Activated T-cell treated with anti-CD3 and anti-CD28 coated beads for 1 hour (primary cell): ENCODE measurements at places on chromosomes 4 and X.

DNA sequence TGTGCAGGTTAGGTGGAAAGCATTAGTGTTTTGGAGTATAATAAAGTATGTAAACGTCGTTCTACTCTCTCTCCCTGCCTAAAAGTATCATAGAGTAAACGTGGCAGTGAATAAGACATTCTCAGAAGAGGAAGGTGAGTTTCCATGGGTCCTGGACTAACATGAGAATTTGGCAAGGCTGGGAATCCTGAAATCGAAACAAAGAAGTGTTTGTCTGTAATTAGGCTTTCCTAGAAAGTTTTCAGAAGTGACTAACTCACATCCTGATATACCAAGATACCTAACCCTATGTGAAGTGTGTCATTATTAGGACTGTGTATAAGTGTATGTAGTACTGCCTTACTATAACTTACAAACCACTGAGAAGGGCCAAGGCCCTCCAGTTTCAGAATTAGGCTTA is 50.7 kb upstream of the MAOA start:
- no peak for DNase-seq

GRCh38 chr4:151806511-151806927 is 45.7 kb upstream of the GATB start:
- no peak for DNase-seq

DNA sequence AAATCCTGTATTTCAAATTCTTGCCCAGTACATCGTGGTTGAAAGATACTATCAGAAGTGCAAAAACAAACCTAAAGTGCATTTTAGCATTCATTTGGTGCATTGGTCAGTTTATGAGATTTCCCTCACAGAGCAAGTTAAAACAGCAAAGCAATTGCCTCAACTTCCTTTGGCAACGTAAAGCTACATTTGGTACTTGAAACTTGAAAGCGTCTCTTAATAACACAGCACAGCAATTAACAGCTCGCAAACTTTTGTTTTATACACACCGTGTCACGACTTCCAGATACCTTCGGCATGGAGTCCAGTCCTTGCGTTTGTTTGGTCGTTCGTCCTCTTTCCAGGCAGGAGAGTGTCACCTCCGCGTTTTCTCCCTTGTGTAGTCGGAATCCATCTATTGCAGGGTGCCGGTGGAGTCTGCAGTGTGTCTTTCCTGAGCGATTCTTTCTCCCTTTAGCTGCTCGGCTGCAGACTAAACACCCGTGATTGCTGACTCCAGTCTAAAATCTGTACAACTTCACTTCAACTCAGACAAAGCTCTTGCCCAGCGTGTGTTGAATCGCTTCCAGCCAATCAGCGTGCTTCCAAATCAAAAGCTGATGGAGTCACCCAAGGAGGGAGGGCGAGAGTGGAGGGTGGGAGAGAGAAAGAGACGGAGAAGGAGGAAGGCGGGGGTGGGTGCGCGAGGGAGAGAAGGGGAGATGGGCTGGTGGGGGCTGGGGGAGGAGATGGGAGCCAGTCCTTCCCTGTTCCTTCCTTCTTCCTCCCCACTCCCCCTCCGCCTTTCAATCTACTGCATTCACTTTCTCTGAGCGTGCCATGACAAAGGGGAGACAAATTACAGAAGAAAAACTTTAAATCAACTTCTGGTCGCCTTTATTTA is at the start of gene PCDH18:
PCDH18 (minus strand) TSS at position 509 of the 883 bp plus-strand sequence; CDS start at position 103, 406 bp downstream.
- DNase-seq, result no peak

- DNase-seq, result no peak
Observed at GRCh38 chr4:103996637-103997036, 276.9 kb upstream of the TACR3 start.

GRCh38 chr4:38663090-38663800 is 754 bp upstream of the KLF3 start:
- DNase-seq, result no peak

- no peak for DNase-seq
Observed at GRCh38 chr4:105641845-105642244, 66.6 kb downstream of the INTS12 start.

DNA sequence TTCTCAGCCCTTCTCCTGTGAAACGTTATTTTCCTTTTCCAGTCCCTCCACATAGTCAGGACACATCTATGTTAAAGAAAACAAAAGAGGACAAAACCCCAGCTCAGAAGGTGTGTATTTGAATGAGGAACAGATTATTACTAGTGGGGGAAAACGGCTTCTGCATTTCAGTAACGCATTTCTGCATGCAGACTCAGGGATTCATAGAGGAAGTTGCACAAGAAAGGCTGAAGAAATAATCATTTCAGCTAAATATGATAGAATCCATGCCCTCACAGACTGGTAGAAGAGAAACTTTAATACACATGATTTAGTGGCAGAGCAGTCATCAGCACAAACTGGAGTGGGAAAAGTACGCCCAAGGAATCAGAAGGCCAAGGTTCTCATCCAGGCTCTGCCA is 270.8 kb upstream of the FGF13 start:
- DNase-seq, result no peak

DNA sequence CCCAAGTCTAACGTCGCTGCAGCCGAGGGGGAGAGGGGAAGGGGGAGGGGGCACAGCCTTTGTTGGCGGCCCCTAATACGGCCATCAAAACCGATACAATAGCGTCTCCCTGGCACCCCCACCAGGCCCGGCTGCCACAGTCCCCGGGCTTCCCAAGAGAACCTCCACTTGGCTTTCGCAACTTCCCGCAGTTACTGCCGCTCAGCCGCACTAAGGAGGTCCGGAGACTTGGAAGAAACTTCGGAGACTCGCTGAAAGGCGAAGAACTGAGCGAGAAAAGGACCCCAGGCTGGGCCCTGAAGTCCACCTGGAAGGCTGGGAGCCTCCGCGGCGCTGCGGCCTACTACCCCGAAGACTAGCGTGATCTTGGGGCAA is 2.8 kb downstream of the NKX6-1 start:
- no peak for DNase-seq

- DNase-seq, result no peak
Observed at GRCh38 chr4:38576767-38577166, 87.2 kb upstream of the KLF3 start.

DNA sequence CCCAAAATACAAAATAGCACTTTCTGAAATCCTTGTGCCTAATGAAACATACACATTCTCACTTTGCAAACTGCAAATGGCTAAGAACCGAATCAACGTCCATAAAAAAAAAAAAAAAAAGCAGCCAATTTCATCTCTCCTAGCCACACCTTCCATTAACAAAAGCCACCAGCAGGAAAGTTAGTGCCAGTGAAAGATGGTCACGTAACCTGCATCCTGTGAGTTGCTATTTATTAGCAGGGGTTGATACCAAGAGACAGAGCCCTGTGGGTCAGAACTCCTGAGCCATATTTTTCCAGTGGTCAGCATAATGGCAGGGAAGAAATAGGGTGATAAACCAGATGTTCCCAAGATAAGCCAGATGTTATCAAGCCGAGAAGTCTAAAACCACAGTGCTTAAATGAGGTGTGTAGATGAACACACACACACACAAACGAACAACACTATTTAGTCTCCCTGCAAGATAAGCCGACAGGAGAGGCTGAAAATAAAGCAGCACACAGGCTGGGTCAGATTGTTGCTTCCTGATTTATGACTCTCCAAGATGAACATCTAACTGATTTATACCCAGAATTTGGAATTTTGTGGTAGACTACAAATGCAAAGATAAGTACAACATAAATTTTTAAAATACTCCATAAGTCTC is 11.5 kb downstream of the PPARGC1A start:
- no peak for DNase-seq

DNA sequence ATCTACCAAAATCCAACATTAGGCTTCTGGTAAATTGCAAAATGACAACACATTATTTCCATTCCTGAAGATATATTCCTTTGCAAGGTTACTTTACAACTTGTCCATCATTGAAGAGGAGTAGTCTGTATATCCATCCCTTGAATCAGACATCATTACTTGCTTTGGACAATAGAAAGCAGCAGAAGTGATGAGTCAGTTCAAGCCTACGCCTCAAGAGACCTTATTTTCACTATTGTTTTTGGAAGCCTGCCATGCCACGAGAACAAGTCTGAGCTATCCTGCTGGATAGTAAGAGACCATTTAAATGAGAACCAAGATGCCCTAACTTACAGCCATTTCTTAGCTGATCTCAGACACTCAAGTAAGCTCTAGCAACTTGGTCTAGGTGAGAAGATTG is 246.0 kb upstream of the HHIP start:
- no peak for DNase-seq

GRCh38 chr4:29151584-29151983 is 1568.6 kb upstream of the PCDH7 start:
- DNase-seq, result no peak

DNA sequence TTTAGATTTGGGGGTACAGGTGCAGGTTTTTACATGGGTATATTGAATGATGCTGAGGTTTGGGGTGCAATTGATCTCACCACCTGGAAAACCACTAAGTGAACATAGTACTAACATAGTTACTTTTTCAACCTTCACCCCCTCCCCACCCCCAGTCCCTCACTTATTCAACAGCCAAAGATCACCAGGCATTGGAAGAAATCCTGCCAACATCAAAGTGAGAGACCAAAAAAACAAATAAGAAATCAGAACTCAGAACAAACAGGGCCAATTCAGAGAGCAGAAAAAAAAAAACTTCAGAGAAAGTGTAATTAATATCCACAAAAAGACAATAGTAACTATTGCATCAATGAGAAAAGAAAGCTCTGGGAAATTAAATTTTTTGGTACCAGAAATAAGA is 20.5 kb upstream of the LAP3 start:
- DNase-seq, result no peak

- no peak for DNase-seq
Observed at GRCh38 chrX:134886002-134886596, 104.7 kb upstream of the SMIM10 start.

- no peak for DNase-seq
Observed at GRCh38 chr4:73613130-73613529, 7.1 kb downstream of the RASSF6 start.

- no peak for DNase-seq
Observed at GRCh38 chr4:83316459-83317165, 18.0 kb downstream of the HPSE start.

DNA sequence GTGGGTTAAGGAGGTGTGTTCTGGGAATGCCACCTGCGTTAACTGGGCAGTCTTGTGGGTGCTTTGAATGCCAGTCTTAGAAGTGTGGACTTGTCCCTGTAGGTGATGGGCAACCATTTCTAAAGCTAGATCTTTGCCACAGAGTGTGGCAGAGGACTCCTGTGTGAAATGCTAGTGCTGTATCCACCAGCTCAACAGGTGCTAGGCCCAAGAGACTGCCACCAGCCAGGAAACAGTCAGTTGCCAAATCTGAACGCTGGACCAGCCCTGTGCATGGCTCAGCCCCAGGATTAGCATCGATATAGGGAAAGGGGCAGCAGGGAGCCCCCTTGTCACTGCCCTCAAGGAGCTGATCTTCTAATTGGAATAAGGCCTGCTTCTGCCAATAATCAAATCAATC is 35.3 kb downstream of the STARD8 start:
- DNase-seq, result no peak

DNA sequence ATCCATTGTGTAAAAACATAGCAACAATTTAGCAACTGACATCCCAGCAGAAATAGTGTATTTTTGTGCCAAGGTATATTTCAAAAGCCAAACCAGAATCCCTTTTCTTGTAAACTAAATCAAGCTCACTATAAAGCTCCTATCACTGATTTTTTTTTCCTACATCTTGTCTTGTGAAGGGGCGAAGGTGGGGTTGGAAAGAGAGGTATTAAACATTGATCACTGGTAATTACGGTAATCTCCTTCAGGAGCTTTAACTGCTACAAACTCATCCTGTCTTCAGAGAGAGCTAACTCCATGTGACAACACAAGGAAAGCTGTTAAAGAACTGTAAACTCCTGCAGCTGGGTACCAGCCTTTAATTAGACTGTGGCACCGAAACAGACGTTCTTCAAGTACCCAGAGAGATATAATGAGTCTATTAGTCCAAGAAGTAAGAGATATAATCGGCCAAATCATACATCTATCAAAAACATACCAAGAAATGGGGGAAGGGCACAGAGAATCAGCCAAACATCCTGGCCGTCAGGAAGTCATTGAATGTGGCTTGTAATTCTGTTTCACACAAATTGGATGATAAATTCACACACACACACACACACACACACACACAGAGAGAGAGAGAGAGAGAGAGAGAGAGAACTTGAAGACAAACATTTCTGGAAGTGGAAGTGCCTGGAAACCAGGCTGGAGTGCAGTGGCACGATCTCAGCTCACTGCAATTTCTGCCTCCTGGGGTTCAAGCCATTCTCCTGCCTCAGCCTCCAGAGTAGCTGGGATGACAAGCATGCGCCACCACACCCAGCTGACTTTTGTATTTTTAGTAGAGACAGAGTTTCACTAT is 111.9 kb upstream of the PPARGC1A start:
- DNase-seq, result no peak

DNA sequence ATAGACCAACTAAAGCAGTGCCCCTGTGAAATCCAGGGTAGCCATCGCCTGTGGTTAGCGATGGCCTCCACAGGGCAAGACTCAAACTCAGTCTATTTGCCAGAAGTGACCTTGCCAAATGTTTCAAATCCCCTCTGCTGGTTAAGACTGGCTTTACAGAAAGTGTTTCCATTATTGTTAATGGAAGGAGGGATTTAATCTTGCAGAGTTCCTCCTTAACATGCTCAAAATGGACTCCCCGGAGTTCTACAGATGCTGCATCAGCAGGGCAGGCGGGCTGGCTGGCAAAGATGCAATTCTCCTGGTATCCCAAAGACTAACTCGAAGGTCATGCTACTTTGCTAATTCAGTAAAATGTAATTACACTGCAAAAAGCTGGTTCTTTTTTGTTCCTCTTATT is 313.0 kb upstream of the SLC7A11 start:
- DNase-seq, result no peak

- no peak for DNase-seq
Observed at GRCh38 chr4:165740911-165741310, 132.1 kb upstream of the TLL1 start.

- DNase-seq, result no peak
Observed at GRCh38 chr4:159281771-159282170, 178.9 kb downstream of the RAPGEF2 start.

DNA sequence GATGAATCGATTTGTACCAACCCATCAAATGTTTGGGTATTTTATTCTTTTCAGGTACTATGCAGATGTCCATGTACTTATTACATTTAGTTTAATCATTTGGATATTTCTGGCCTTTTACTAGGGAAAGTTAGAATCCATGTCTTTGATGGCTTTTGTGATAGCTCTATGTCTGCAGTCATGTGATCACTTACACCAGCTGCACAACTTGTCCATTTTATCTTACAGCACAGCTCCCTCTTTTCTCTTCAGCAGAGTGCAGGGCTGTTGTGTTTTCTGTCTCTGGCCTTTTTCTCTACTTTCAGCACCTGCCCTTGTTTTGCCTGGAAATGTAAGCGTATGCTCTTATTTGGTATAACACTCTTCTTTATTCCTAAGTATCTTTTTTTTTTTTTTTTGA is 30.6 kb downstream of the WWC2 start:
- no peak for DNase-seq
